Nucleus accumbens (tissue), 56 donors: ENCODE measurements at places on chromosomes 1 and 21.

DNA sequence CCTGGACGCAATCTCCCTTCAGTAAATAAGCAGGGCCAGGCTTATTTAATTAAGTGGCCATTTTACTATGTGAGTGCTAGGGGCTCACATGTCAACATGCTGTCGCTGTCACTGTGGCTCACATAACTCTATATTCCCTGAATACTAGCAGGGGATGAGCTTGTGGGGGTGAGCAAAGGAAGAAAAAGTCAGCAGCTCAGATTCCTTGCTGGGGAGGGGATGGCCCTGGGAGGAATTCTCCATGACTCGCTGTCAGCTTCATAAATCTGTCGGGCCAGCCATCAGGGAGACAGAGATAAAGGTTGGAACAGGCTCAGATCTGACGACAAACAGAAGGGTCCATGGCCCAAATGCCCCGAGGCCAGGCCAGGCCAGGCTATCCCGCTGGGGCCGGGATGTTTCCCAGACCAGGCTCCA lies 26.0 kb upstream of the PLEKHG5 start:
- DNase-seq: no peak

GRCh38 chr1:206855859-206856258 lies 9.6 kb upstream of the IL20 start:
- no peak for DNase-seq

DNA sequence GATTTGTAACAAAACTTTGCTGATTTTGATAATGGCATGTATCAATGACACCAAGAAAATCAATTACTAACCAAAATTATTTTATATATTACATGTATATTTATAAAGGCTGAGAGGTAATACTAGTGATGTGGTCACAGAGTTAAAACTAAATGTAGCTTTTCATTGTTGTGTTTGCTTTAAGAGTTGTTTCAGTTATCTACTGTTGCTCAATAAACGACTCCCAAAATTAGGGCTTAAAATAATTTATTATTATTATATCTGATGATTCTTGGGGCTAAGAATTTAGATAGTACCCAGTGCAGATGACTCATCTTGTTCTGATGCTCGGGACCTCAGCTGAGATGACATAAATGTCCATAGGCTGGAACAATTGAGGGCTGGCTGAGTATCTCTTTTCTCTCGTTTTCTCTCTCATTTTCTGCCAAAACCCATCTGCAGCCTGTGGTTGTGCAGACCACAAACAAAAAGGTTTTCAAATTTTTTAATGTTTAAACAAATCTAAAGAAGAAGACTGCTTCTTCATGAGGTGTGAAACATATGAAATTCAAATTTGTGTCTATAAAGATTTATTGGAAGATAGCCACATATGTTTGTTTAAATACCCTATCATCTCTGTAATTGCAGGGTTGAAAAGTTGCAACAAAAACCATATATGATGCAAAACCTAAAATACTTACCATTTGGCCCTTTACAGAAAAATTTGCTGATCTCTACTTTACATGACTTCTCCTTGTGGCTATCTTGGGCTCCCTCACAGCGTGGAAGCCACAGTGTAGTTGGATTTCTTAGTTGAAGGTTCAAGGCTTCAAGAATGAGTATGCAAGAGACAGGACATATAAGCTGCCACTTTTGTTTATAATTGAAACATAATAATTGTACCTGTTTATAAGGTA lies 14.8 kb upstream of the PTPRC start:
- no peak for DNase-seq

DNA sequence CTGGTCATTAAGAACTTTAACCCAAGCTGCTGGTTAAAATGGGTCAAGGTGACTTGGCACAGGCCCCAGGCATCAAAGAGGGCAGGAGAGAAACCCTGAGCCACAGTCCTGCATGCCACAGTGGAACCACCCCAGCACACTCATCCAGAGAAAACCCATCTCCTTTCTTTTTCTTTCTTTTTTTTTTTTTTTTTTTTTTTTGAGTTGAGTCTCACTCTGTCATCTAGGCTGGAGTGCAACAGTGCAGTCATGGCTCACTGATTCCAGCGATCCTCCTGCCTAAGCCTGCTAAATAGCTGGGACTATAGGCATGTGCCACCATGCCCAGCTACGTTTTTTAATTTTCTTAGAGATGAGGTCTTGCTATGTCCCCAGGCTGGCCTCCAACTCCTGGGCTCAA lies 109.2 kb upstream of the RAB4A start:
- no peak for DNase-seq

- DNase-seq: no peak
Observed at GRCh38 chr1:153393926-153394325, 3.1 kb upstream of the S100A8 start.

DNA sequence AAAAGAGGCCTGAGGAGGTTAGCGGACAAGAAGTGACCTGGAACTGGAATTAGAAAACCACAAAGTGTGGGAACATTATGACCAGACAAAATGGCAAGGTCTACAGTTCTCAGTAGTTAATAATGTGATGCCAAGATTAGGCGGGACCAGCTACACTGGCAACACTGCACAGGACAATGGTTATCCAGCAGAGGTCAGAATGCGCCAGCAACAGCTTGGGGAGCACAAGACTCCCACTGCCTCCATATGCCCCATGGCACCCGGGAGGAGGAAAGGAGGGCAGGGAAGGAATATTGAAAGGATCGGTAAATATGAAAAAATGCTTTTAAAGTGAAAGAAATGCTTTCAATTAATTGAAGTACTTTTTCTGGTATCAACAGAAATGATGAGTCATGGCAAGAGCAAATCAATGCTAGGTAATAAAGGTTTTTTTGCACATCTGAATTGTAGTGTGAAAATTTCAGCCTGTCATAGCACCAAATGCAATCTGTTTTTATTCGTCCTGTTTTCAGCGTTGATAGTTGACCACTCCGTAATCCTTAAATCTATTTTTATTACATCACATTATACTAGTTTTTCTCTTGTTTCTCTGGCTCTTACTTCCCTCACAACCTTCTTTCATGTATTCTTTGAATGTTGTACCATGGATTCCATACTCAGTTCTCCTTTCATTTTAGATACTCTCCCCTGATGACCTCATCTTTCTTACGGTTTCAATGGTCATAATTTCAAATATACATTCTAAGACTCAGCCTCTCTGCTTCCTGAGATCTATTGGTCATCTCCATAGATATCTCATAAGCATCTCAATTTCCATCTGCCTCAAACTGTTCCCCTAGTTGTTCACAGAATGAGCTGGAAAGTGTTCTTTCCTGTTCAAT lies 30.7 kb downstream of the VCAM1 start:
- DNase-seq: no peak
